ENCODE measurements at places on chromosomes 5 and 9. TPM values are rescaled to one million over a fixed set of nuclear protein-coding genes. Genes with fewer than 3 reads are reported as not detected.

GRCh38 chr9:135584934-135585333 lies 23.4 kb downstream of the PAEP start:
- H3K27me3 ChIP-seq, result peaks cover 7% of the 10 kb centered on the region
- no peak for DNase-seq
- H3K27ac ChIP-seq, result no peak overlapping the region
- no peaks in the 10 kb centered on the region for H3K36me3 ChIP-seq
- no peaks in the 10 kb centered on the region for H3K4me1 ChIP-seq

PDLIM7 gene
- total RNA-seq, result 17.0 TPM

HABP4 gene
- total RNA-seq, result 8.1 TPM

- no peak within 1 kb of the TSS for H3K4me3 ChIP-seq
- no peaks in the 10 kb centered on the region for H3K4me1 ChIP-seq
- H3K27me3 ChIP-seq, result peaks cover 3% of the 10 kb centered on the region
- no peak for DNase-seq
- no peaks in the 10 kb centered on the region for H3K36me3 ChIP-seq
Measured at GRCh38 chr9:128149001-128149701, at the start of gene LCN2. LCN2 (plus strand) TSS chr9:128149453; CDS start chr9:128149526, 73 bp downstream.

- no peaks in the 10 kb centered on the region for H3K27me3 ChIP-seq
- peaks cover 54% of the 10 kb centered on the region for H3K36me3 ChIP-seq
- peak overlapping the region; percentile 9 for H3K4me3 ChIP-seq
- no peak for DNase-seq
- peaks cover 80% of the 10 kb centered on the region for H3K4me1 ChIP-seq
Measured at GRCh38 chr5:159059722-159060121, 40.0 kb downstream of the EBF1 start.

DNA sequence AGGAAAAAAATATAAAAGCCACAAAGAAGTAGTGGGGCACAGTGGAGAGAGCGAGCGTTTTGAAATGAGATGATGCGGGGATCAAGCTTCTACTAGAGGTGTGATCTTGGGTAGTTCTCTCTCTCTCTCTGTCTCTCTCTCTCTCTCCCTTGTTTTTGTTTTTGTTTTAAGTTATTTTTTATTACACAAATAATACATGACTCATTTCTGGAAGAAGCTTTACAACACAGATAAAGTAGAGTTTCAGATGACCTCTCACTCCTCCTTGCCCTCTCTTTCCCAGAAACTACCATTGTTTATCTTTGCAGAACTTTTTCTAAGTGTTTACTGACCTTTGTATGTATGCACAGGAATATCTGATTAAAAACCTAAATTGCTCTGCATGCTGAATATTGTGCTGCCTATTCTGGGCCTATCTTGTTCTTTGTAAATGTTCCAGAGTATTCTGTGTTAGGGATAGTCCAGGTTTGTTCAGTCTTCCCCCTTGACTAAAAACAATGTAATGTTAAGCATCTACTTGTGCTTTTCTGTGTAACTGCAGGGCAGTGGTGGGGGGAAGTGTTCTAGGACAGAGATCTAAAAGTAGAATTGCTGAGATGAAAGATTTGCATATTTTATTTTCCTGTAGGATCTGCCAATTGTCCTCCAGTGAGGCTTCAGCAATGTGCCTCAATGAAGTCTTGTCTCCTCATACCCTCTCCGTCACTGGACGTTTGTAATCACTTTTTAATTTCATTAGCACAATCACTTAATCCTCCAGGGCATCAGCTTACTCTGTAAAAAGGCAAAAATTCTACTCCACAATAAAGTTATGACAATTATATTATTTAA lies 52.0 kb downstream of the FYB1 start:
- no peaks in the 10 kb centered on the region for H3K27me3 ChIP-seq
- no peak for DNase-seq
- peaks cover 8% of the 10 kb centered on the region for H3K4me1 ChIP-seq
- H3K36me3 ChIP-seq, result no peaks in the 10 kb centered on the region

DNA sequence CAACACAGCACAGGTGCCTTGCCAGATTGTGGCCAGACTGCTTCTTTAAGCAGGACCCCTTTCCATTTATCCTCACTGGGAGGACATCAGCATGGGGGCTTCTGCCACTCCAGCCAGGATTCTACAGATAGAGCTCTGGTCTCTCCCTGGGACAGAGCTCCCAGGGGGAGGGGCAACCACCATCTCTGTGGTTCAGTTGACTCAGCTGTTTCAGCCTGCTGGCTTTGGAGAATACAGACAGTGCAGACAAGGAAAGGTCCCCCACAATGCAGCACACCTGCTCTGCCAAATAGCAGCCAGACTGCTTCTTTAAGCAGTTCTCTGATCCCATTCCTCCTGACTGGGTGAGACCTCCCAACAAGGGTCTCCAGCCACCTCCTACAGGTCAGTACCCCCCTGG lies 132.8 kb downstream of the OR2K2 start:
- H3K27me3 ChIP-seq, result peaks cover 3% of the 10 kb centered on the region
- H3K4me1 ChIP-seq, result no peaks in the 10 kb centered on the region
- H3K36me3 ChIP-seq, result no peaks in the 10 kb centered on the region
- DNase-seq, result no peak
- H3K27ac ChIP-seq, result no peak overlapping the region
- no peak overlapping the region for H3K4me3 ChIP-seq

FOXD4L5 gene
- 0.75 TPM for total RNA-seq

- H3K36me3 ChIP-seq, result no peaks in the 10 kb centered on the region
- H3K27me3 ChIP-seq, result peaks cover 37% of the 10 kb centered on the region
- H3K4me3 ChIP-seq, result no peak overlapping the region
- no peak overlapping the region for H3K27ac ChIP-seq
Measured at GRCh38 chr5:147508711-147509040, 1.2 kb downstream of the DPYSL3 start.

DNA sequence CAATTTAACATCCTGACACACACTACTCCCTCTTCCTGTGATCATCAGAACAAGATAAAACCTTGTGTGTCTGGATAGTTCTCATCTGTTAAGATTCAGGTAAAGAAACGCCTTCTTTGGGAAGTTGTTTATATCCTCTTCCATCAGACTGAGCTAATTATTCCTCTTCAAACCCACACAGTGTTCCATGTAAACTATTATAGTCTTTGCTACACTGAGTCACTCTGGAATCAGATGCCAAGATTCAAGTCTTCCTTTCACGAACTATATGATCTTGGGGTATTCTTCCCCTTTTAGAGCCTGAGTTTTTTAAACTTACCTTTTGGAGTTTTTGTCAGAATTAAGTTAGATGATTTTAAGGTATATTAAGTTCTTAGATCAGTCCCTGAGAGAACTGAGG lies 2.0 kb downstream of the OR1J1 start:
- H3K4me1 ChIP-seq, result no peaks in the 10 kb centered on the region
- DNase-seq, result no peak
- H3K36me3 ChIP-seq, result no peaks in the 10 kb centered on the region

MARCHF3 gene
- 22.8 TPM for total RNA-seq

DNA sequence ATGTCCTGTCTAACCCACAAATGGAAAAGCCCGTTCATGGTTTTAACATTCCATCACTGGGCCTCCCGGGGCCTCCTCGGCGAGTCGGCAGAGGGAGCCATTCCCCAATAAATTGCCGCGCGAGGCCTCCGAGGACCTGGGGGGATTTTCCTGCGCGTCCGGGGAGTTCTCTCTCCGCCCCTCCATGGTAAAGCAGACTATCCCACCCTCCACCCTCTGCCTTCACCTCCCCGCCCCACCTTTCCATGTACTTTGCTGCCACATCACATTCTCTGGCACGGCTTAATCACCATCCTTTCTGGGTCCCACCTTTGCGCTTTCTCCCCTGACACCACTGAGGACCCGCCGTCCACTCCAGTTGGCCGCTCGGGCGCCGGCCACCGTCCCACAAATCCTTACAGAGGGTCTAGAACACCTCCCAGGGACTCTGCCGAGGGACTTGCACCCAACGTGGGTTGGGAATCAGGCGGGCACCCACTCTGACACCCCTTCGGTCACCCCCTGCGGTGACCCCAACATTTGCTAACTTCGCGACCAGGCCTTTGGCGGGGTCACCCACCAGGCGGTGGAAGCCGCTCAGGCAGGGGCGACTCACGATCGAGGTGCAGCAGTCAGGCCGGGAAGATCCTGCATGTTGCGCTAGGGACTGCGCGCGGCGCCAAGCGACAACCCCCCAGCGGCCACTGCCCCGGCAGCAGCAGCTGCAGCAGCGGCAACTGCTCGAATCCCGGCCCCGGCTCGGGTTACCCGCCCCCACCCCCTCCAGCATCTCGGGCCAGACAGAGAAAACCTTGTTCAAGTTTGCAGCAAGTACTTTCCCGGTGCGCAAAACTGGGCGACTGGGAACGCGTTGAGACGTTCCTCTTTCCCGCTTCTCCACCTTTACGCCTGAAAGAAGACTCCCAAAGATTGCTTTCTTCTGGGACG lies at the start of gene MEGF10:
TSS of gene MEGF10 (plus strand) at position 778 of the 927 bp plus-strand sequence. CDS start 40,513 bp downstream, outside the sequence.
- H3K27me3 ChIP-seq, result peaks cover 63% of the 10 kb centered on the region
- H3K27ac ChIP-seq, result no peak within 1 kb of the TSS
- H3K4me3 ChIP-seq, result peak within 1 kb of the TSS; percentile 5
- no peak for DNase-seq
- H3K4me1 ChIP-seq, result peaks cover 14% of the 10 kb centered on the region

DNA sequence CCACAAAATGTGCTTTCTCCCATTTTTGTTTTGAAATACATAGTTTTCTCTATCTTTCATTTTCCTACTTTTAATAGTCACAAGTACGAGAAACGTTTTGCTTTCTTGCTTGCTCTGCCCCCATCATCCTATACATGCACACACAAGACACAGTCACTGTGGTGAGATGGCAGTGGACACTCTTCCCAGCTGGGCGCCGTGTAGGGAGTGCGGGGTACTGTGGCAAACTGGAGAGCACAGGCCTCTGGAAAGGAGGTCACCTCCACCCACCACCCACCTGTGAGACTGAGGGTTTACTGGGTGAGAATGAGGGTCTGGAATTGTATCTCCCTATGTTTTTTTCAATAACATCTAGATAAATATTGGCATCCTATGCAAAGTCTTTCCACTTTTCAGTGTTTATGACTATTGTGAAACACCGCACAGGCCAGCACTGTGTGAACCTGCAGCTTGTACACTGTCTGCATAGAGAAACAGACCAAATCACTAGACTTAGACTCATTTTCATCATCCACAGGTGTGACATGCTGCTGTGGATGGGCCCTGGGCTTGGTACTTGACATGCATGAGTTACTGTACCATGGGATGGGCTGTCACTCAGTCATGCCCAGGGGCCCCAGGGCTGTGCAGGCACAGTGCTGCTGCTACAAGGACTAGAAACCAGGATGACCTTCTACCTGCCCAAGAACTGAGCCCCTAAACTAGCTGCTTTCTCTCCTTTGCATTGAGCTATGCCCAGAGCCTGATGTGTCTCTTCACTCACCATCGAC lies 118.1 kb upstream of the LMX1B start:
- no peak overlapping the region for H3K4me3 ChIP-seq
- H3K4me1 ChIP-seq, result peaks cover 12% of the 10 kb centered on the region
- H3K36me3 ChIP-seq, result no peaks in the 10 kb centered on the region
- H3K27me3 ChIP-seq, result peaks cover 25% of the 10 kb centered on the region
- H3K27ac ChIP-seq, result no peak overlapping the region

GRCh38 chr5:140671472-140672125 lies 1.8 kb downstream of the DND1 start:
- no peak overlapping the region for H3K27ac ChIP-seq
- no peak overlapping the region for H3K4me3 ChIP-seq
- peaks cover 87% of the 10 kb centered on the region for H3K36me3 ChIP-seq
- H3K4me1 ChIP-seq, result peaks cover 13% of the 10 kb centered on the region
- no peaks in the 10 kb centered on the region for H3K27me3 ChIP-seq

DNA sequence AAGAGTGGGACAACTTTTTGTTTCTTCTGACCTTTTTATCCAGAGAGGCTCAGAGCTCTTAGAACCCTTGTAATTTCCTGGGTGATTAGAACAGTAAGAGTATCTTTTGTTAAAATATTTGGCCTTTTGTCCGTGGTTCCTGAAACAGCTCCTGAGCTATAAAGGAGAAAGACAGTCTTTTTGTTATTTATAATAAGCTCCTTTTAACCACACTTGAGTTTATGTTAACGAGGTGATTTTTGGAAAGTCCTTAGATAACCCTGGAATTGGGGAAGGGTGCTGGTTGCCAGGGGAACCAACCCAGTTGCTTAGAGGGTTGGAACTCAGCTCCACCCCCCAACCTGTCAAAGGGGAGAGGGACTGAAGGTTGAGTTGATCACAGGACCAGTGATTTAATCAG lies 4.8 kb downstream of the ZNF483 start:
- H3K4me3 ChIP-seq, result no peak overlapping the region
- no peaks in the 10 kb centered on the region for H3K27me3 ChIP-seq
- H3K4me1 ChIP-seq, result peaks cover 12% of the 10 kb centered on the region
- peaks cover 10% of the 10 kb centered on the region for H3K36me3 ChIP-seq
- H3K27ac ChIP-seq, result no peak overlapping the region
- DNase-seq, result no peak

QRFP gene
- total RNA-seq, result not detected

DIPK1B gene
- 1.5 TPM for total RNA-seq

DNA sequence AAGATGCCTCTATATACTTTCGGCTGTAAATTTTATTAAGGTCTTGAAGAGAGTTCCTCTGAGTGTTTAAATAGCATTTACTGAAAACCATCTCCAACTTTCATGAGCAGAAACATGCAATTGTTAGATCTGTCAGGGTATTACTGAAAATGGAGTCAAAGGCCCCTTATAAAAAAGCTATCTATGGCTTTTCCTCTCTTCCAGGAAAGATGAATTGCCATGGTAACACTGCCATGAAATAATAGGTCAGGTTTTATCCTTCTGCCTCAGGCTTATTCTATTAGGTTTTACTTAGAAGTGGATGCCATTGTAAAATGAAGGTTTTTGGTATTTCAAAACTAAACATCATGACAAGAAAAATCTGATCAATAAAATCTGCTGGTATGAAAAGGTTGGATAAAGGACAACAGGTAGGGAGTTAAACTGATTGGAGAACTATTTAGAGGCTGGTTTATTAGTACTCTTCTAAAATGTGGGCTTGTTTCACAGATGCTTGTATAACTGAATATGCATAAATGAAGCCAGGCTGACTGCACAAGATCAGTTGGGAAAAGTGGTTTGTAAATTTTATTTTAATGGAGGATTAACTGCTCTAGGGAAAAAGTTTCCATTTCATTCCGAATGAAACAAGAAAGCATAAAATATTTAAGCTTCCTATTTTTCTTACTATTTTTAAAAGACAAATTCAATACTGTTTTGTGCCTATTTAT lies 135.5 kb downstream of the RAB3C start:
- H3K27me3 ChIP-seq, result peaks cover 1% of the 10 kb centered on the region
- H3K36me3 ChIP-seq, result peaks cover 2% of the 10 kb centered on the region
- H3K4me3 ChIP-seq, result no peak overlapping the region
- H3K27ac ChIP-seq, result no peak overlapping the region

DNA sequence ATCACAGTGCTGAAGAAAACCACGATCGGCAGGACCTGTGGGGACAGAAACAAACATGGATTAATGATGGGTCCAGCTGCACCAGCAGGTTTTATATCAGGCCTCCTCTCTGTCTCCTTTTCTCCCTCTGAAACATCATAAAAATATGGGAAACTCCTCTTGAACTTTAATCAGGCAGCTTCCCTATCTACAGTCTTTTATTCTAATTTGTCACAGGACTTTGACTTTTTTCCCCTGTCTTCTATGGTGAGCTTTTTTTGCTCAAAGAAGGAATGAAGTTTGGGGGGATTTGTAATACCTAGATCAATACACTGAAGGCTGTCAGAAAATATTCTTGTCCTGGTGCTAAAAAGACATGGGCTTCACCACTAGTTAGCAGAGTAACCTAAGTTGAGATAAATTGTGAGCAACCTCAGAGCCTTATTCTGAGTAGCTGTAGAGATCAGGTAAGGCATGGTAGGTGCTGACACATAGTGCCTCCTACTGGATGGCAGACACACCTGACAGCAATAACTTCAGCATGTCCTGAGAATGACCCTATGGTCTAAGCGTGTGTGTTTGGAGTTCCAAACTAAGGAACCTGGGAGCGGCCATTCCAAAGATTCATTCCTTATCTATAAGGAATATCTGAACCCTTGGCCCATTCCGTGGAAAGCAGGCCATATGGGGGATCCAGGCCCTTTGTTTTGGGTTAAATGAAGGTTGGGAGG lies 46.2 kb downstream of the SLC28A3 start:
- no peak for DNase-seq
- H3K4me3 ChIP-seq, result no peak overlapping the region
- H3K27ac ChIP-seq, result no peak overlapping the region
- H3K27me3 ChIP-seq, result no peaks in the 10 kb centered on the region
- peaks cover 44% of the 10 kb centered on the region for H3K4me1 ChIP-seq

Data from activated B cell treated with CpG ODN at 0.5 μM for 24 hours (primary cell).